ENCODE measurements at places on chromosomes 13 and 19. TPM values are rescaled to one million over a fixed set of nuclear protein-coding genes. Genes with fewer than 3 reads are reported as not detected.

GRCh38 chr19:29745253-29745652, 30.2 kb upstream of the C19orf12 start:
- no peak for DNase-seq
- no peak overlapping the region for H3K4me3 ChIP-seq
- no peaks in the 10 kb centered on the region for H3K36me3 ChIP-seq
- no peaks in the 10 kb centered on the region for H3K27me3 ChIP-seq
- H3K4me1 ChIP-seq = no peaks in the 10 kb centered on the region

GRCh38 chr13:55038230-55038629, 2009.6 kb downstream of the OLFM4 start:
- no peaks in the 10 kb centered on the region for H3K4me1 ChIP-seq
- DNase-seq = no peak
- no peaks in the 10 kb centered on the region for H3K36me3 ChIP-seq
- H3K4me3 ChIP-seq = no peak overlapping the region
- no peaks in the 10 kb centered on the region for H3K27me3 ChIP-seq
- no peak overlapping the region for H3K27ac ChIP-seq

DNA sequence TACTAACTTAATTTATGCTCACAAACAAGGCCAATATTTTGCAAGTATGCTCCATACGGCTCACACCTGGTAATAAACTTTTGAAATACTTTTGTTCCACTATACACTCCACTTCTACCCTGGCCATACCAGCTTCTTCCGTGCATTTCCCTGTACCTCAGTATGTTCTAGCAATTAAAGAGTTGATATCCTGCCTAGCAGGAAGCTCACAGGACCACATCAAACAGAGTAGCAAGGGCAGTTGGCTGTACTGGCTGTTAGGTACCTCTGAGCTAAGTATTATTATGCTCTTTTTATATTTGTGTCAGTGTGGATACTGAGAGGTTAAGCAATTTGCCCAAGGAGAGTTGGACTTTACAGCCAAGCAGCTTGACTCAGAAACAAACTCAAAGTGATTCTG, 257.7 kb downstream of the SLITRK6 start:
- H3K36me3 ChIP-seq = no peaks in the 10 kb centered on the region
- no peak for DNase-seq
- no peak overlapping the region for H3K4me3 ChIP-seq
- no peaks in the 10 kb centered on the region for H3K4me1 ChIP-seq
- H3K27ac ChIP-seq = no peak overlapping the region
- H3K27me3 ChIP-seq = no peaks in the 10 kb centered on the region

GRCh38 chr13:67642657-67643056, 412.5 kb upstream of the PCDH9 start:
- no peak for DNase-seq
- no peaks in the 10 kb centered on the region for H3K36me3 ChIP-seq
- H3K27ac ChIP-seq = no peak overlapping the region
- H3K4me1 ChIP-seq = no peaks in the 10 kb centered on the region

DNA sequence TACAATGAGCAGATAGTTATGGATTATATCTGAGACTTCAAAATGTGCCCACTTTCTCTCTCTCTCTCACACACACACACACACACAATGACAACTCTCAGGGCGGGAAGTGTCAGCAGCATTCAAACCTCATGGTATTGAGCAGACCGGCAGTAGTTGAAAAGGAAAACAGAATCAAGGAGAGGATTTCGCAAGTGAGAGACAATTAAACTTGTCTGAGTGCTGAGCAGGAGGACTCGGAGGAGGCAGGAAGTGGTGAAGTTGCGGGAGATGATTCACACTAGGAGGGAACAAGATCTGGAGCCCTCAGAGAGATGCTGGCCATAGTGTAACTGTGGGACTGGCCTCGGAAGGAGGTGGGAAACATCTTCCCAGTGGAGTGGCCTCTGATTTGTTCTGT, 353.1 kb downstream of the EFNB2 start:
- H3K27ac ChIP-seq = no peak overlapping the region
- H3K27me3 ChIP-seq = no peaks in the 10 kb centered on the region
- H3K36me3 ChIP-seq = no peaks in the 10 kb centered on the region
- no peak for DNase-seq
- no peak overlapping the region for H3K4me3 ChIP-seq

The PGLYRP1 gene
- total RNA-seq = not detected

The PNMA8B gene
- total RNA-seq = 1.0 TPM

Data from hepatocyte (in vitro differentiated cells).